Left hindlimb (tissue), 1 donor: ENCODE measurements at places on chromosomes 5 and 9.

- peak; percentile 28 for DNase-seq
Measured at GRCh38 chr5:166618526-166618925, 1672.9 kb upstream of the WWC1 start.

GRCh38 chr5:168362097-168362885, 70.8 kb downstream of the WWC1 start:
- no peak for DNase-seq

DNA sequence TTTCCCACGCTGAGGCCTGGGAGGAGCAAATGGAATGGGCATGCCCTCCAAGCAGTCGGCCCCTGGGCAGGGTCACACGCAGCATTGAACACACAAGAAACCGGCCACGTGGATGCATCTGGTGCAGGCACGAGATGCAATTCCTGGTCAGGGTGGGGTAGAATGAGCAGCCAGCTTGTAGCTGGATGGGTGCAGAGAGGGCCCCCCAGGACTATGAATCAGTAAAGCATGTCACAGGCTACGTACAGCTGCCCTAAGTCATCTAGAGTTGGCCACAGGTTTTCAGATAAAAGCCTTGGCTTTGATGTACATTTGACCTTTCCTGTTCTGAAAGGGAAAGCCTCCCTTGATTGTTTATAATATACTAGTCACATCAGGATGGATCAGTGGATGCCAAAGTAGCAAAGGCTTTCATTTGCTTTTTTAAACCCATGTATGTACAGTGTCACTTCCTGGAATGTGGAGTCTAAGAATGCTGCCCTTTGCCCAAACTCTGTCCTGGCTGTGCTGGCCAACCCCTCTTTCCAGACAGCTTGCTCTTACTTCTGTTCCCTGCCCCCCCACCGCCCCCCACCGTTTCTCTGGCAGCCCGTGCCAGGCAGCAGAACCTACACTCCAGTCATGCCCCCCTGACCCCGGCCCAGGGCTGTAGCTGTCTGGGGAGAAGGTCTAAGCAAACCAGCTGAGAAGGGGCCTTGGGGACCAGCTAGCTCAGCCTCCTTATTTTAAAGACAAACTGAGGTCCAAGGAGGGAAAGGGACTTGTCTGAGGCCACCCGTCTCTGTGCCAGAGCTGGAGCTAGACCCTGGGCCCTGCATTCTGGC, 169.2 kb downstream of the HSPA4 start:
- DNase-seq: no peak

GRCh38 chr5:14142202-14142826, 828 bp upstream of the TRIO start:
- no peak for DNase-seq

- DNase-seq: no peak
Measured at GRCh38 chr5:136193322-136193935, 467 bp upstream of the SMIM32 start.

GRCh38 chr5:33339413-33339812, 101.4 kb upstream of the TARS1 start:
- DNase-seq: no peak

DNA sequence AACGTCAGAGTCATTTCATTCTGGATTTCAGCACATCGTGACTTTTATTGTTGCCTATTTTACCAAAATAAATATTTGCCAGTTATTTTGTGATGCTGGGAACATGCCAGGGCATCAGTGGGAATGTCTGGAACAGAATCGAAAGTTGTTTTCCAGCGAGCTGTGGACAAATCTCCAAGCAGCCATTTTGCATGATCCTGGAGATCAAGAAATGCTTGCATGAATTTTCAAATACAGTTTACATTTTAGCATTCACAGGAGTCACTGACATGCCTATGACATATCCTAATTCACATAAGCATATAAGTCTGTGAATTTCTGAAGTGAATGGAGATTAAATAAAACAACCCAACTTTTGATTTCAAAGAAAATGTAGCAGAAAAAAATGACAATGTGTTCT, 119.4 kb downstream of the VCAN start:
- DNase-seq: no peak

- DNase-seq: no peak
Measured at GRCh38 chr5:54758038-54758437, 227.4 kb downstream of the ESM1 start.

DNA sequence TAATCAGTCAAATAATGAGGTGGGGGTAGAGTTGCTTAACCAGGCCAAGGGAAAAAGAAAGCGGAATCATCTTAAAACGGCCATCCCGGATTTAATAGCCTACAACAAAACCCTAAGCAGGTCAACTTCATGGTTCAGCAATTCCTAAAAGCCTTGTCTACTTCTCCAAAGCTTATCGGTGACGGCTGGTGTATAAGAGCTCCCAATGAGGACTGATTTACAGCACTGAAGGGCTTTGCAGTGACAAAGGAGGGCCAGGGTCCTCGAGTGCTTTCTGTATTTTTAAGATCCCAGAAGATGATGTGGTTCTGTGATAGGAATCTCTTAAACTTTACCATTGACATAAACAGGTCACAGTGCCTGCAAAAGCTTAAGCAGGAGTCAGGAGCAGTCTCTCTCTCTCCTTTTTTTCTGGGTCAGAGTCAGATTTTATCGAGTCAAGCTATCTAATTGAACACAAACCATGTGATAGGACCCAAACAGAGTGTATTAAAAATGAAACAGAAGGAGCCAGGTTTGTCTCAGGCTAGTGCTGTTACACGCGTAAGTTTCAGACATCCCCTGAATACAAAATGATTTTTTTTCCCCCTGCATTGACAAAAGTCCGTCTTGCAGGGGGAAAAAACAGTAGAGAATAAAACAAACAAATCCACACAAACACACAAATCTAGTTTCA, 663.6 kb upstream of the ZNF608 start:
- DNase-seq: no peak

DNA sequence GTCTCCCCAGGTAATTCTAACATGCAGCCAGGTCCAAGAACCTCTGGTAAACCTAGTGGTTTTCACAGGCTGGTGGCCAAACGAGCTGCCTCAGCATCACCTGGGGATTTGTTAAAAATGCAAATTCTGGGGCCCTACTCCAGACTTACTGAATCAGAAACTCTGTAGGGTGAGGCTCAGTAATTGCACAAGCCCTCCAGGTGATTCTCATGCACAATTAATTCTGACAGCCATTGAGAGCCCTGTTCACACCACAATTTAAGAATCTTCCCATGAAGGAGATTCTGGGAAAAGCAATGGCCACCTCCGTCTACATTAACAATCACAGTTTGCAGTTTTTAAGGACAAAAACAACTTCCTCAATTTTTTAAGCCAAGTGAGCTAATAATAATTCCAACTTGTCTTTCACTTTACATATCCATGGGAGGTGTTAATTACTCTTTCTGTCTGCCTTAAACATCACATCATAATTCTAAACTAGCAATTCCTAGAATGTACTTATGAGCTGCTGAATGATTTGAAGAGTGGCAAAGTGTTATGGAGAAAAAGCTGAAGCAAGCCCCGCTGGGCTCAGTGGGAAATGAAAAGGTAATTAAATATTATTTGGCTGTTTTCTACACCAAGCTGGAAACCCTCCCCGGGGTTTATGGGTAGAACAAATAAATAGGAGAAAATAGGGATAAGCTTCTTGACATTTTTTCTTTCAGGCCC, 70.0 kb downstream of the GLDC start:
- DNase-seq: no peak
